ENCODE measurements at places on chromosomes 7 and 10.

GRCh38 chr10:59709395-59710125 is at the start of gene SLC16A9:
Gene SLC16A9 (minus strand): TSS chr10:59709850. CDS start chr10:59684291, 25,559 bp downstream.
- DNase-seq, result peak; percentile 82

GRCh38 chr7:19705663-19706062 is 3.2 kb downstream of the POLR1F start:
- DNase-seq, result no peak

GRCh38 chr7:67847092-67847787 is 850.6 kb downstream of the TYW1 start:
- DNase-seq, result no peak

DNA sequence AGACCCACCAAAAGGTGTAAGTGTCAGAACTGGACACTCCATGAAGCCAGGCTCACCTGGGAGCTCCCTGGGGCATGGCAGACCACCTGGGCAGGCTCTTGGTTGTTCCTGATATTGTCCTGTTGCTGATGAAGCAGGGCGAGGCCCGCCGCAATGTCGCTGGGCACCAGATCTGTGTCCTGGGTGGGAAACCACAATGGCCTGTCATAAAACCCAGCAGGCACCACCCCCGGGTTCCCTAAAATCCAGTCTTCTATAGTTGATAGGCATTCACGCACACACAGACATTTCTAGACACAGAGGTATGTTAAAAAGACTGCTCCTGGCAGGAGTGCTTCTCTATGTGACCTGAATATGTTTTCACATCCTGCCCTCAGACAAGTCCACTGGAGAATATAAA is 15.0 kb downstream of the DAGLB start:
- no peak for DNase-seq

DNA sequence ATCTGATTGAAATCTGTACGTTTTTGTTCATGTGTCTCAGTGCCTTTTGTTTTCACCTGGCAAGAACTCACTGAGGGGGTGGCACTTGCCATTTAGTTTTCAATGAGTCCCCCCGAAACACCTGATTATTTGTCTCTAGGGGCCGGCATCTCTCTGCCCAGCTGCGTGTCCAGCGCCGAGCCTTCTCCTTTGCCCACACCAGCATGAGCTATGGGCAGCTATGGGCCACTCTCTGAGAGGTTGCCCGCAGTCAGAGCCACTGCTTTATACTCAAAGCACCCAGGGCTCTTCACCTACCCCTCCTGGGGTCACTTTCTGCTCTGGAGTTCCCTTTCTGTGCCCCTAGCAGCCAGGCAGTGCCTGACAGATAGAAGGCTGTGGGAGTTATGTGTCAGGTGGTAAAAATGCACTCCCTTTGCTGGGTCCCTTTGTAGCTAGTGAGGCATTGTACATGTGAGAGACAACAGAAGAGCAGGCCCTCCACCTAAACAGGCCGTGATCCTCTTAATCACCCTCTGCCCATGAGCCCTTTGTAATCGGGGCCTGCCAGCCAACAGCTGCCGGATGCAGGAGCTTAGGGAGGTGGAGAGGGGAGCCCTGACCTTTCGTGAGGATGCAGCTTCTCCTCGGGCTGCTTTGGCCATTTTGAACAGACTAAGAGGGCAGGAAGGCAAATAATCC is 133.1 kb upstream of the NPS start:
- no peak for DNase-seq

GRCh38 chr7:96993094-96993865 is 12.1 kb upstream of the DLX6 start:
- DNase-seq, result no peak

- no peak for DNase-seq
These were observed 8.6 kb upstream of the PLAU start for GRCh38 chr10:73902351-73902750.

DNA sequence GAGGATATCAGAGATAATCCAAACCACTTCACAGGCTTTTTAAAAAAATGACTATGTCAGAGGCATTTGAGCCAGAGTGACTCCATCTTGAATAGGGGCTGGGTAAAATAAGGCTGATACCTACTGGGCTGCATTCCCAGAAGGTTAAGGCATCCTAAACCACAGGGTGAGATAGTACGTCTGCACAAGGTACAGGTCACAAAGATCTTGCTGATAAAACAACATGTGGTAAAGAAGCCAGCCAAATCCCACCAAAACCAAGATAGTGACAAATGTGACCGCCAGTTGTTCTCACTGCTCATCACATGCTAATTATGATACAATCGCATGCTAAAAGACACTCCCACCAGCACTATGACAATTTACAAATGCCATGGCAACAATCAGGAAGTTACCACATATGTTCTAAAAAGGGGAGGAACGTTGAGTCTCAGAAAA is 177.5 kb downstream of the RAPGEF5 start:
- DNase-seq, result no peak

DNA sequence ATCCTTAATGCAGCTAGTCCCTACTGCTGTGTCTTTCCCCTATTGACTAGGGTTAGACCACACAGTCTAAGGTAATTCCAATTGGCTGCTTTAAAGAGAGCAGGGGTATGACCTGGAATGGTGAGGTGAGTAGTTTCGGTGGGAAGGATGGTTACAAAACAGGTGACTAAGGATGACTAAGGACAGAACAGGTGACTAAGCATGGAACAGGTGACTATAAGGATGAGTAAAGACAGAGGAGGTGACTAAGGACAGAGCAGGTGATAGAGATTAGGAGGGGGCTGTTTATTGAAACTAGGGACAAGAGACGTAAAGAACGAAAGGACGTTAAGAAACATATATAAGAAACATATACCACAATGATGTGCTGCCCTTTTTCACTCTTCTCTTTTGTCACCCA is 145.1 kb upstream of the TMEM106B start:
- peak; percentile 82 for DNase-seq

DNA sequence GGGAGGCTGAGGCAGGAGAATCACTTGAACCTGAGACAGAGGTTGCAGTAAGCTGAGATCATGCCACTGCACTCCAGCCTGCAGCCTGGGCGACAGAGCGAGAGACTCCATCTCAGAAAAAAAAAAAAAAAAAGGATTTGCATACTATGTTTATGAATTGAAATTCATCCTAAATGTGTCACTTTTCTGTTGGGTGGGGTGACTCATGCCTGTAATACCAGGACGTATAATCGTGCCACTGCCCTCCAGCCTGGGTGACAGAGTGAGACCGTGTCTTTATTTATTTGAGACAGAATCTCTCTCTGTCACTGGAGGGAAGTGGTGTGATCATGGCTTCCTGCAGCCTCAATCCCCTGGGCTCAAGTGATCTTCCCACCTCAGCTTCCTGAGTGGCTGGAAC is 5.8 kb downstream of the ZNF212 start:
- peak; percentile 36 for DNase-seq

DNA sequence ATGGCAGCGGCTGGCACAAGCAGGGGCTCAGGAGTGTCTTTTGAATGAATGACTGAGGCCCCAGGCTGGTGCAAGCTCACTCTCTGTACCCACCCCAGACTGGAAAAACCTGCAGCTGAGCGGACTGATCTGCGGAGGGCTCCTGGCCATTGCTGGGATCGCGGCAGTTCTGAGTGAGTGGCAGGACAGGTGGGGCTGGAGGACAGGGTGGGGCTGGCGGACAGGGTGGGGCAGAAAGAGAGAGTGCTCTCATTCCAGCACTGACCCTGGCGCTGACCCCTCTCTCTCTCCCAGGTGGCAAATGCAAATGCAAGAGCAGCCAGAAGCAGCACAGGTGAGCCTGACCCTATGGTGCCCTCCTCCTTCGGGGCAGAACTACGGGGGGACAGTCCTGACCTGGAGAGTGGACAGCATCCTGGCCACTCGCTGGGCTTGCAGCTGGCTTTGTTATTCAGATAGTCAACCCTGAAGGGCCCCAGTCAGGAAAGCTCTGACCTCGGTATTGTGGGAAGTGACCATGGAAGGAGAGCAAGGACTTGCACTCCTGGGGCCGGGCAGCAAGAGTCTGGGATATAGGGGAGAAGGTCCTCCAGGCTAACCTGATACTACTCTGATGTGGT is 4.1 kb downstream of the FXYD4 start:
- no peak for DNase-seq

DNA sequence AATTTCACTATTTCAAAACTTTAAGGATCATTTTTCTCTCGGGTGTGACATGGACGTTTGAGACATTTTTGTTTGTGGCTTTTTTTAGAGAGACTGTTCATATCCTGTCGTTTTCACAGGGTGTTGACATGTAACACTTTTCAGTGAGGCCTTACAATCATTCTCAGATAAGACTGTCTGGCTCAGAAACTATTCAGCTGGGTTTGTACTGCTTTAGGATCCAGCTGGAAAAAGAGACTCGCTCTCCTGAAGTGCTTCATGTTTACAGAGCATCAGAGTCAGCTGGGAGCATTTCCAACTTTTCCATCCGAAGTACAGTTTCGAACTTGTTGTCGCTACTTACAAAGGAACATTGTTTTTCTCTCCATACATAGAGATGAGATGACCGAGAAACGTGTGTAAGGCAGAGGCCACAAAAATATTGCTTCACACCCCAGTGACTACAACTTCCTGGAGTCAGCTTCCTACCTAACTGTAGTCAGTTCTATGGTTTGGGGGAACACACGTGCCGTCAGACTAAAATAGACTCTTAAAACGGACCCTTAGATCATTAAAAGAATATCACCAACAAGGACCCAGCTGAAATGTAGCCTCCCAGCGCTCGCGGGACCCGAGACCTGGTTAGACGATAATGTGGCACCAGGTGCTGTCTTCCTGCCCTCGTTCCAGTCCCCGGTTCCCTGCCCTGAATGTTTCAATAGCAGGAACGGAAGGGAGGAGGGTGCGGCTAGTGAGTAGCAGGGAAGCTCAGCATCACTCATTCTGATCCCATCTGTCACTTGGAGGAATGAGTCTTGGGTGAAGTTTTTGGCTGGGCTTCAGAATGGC is 78.0 kb downstream of the MKI67 start:
- no peak for DNase-seq

GRCh38 chr10:127996586-127996985 is 89.7 kb downstream of the PTPRE start:
- no peak for DNase-seq

DNA sequence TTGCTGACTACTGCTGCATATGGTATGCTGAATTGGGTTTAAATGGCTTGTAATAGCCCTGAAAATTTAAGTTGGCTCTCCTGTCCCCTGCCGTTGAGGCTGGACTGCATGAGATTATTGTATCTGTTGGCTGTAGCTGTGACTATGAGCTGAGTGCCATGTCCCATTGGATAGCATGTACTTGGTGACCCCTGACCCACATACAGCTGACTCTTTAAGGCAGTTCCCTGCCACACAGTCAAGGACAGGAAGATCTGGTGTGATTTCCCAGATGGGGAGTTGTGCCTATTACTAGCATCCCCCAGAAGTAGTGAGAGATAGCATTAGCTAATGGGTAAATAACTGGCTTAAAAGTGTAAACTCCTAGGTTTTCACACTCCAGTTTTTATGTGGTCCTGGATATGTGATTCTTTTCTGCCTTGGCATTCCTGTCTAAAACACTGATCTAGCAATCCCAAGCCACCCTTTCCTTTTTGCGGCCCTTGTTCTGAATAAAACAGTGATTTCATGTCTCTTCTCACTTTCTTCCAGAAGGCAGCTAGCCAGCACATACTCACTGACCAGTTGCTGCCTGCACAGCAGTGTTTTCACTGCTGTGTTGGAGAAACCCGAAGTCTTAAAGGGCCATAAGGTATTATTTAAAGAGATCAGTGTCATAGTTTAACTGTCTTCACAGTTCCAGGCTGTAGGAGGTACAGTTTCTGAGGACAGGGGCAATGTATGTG is 35.9 kb downstream of the LRRC4 start:
- DNase-seq, result no peak

GRCh38 chr10:47290338-47290737 is 9.7 kb upstream of the GDF10 start:
- DNase-seq, result no peak

DNA sequence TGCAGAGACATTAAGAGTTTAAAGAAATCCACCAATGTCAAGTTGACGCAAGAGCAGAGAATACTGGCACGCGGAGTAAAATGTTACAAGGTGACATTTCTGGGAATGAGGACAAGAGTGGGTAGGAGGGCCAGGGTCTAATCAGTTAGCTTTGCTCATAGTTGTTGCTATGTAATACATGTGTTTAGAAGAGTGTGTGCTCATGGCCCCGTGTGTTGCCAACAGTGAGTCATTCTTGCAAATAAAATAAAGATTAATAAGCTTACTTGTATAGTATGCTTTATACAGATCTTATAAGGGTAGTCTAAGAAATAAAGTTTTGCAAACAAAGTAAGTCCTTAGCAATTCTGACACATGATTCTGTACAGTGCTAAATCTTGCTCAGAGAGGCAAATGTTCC is 64.5 kb downstream of the DNMBP start:
- no peak for DNase-seq

- no peak for DNase-seq
These were observed 20.9 kb downstream of the ANKRD22 start for GRCh38 chr10:88830643-88831268.

GRCh38 chr7:73623798-73624668 is at the start of gene MLXIPL:
Gene MLXIPL (minus strand): TSS chr7:73624522. CDS start chr7:73624492, 30 bp downstream.
- peak; percentile 70 for DNase-seq

DNA sequence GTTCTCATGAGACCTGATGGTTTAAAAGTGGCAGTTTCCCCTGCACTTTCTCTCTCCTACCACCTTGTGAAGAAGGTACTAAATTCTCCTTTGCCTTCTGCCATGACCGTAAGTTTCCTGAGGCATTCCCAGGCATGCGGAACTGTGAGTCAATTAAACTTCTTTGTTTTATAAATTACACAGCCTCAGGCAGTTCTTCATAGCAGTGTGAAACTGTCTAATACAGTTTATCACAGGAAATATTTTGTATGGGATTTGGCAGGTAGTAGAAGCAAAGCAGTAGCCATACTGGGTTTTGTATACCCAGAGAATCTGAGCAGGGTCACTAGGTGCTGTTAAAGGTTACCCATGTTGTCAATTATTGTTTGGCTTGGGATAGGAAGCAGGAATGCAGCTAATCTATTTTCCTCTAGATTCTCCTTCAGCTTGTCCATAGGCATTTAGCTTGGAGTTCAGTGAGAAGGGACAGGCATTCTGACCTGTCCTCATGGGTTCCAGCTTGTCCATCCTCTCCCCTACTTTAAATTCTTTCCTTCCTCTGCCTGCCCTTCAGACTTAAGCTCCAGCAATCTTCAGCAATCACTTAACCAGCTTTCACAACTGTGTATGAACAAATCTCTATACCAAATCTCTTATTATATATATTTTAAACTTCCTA is 186.7 kb downstream of the PCLO start:
- peak; percentile 61 for DNase-seq

DNA sequence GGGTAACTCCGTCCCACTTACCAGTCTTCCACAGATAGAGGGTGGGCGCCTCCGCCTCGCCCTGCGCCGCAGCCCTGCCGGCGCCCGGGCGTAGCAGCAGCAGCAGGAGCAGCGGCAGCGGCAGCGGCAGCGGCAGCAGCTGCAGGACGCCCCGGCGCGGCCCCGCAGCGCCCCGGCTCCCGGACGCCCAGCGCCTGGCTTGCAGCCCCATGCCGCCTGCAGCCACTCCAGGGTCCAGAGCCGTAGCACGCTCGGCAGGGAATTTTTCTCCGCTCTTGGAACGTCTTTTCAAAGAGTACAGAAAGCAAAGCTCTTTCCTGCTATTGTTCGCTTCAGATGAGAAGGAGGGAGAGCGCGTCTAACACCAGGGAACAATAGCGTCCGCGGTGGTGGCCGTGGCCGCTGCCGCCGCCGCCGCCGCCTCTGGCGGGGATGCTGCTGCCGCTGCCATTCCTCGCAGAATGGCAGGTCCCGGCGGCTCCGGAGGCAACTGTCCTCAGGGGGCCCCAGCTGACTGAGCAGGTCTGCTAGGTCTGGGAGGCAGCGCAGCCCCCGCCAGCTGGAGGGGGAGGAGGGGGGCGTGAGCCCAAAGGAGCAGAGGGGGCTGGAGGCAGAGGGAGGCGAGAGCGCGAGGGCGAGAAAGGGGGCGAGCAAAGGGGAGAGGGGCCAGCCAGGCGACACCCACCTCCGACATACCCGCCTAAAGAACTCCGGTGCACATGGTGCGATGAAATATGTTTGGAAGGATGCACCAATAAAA is at the start of gene THSD7A:
TSS of gene THSD7A (minus strand) at position 463 of the 760 bp plus-strand sequence. CDS start at position 211, 252 bp downstream.
- peak; percentile 70 for DNase-seq
